ENCODE measurements at places on chromosomes 11 and 22.

DNA sequence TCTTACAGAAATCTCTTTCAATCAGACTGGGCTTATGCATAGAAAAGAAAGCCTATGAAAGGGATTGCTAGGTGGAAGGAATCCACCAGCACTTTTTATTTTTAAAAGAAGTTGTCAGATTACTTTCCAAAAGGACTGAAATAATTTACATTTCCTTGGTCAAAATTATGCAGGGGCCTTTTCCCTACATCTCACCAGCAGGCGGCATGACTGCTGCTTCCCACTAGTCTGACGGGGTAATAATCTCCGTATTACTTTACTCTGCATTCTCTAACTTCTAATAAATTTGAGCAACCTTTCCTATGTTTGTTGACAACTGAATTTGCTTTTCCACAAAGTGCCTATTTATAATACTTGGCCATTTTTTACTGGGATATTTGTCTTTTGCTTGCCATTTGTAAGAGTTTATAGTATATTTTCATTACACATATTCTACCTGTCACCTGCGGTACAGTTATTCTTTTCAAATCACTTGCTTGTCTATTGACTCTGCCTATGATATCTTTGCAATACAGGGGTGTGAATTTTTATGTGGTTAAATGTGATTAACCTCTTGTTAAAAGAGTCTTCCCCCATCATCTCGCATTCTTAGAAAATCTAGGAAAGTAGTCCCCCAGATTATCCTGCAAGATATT is 51.9 kb upstream of the USP47 start:
- DNase-seq: no peak

DNA sequence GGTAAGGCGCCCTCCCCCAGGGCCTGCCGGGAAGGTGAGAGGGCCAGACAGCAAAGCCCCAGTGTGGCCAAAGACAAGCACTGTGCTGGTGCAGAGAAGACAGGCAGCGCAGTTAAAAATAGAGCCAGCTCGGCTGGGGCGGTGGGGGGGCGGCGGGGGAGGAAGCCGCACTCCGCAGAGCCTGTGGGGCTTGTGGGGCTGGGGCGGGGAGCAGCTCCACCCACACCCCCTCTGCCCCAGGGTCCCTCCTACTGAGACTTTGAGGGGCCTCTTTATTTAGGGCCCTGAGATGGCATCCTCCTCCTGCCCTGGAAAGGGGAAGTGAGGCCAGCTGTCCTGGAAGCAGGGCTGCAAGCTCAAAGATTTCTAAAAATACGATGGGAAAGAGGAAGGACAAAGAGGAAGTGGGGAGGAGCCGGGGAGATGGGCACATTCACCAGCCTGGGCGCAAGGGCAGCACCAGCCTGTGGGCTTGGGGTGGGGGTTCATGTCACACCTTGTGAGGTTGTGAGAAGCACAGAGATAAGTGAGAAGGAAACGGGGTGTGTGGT is 2.6 kb downstream of the CYTH4 start:
- no peak for DNase-seq

GRCh38 chr11:134761926-134762247 is 349.8 kb upstream of the B3GAT1 start:
- no peak for DNase-seq

DNA sequence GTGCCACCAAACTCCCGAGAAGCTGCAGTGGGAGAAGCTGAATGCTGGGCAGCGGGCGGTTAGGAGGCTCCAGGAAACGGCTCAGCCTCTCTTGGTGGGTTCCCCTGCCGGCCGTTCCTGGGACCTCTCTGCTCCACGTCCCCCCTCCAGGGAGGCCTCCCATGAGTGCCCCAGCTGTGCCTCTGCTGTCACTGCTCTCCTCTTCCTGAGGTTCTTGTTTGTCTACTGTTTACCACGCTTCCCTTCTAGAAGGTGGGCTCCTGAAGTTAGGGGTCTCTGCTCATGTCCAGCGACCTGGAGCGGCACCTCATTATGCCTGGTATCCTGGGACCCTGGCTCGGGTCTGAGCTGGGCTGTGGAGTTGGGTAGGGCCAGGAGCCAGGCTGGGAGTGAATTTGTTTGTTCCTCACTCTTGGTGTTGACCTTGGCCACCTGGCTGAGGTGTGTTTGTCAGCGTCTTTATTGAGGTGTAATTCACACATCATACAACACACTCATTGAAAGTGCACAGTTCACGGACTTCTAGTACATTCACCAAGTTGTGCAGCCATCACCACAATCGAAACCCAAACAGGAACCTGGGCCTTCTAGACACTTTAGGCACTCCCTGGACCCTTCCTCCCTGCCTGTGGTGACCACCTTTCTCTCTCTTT is 37.8 kb upstream of the GRAMD4 start:
- DNase-seq: no peak

GRCh38 chr11:85236211-85236610 is 390.9 kb downstream of the DLG2 start:
- no peak for DNase-seq

DNA sequence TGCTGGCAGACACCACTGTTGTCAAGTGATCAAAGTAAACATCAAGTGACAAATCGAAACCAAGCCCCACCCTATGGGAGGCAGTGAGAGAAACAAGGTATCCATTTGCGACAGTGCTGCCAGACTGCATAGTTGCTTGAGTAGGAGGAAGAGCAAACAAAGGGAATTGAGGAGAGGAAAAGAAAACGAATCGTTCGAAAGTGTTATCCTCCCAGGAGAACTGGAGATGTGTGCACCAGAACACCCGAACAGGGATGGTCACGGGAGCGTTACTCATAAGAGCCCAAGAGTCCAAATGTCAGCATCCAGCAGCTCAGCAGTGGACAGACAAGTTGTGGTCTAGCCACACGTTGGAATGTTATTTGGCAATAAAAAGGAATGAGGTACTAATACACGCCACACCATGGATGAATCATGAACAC is 58.4 kb upstream of the NUP50 start:
- no peak for DNase-seq

- DNase-seq: no peak
Measured at GRCh38 chr11:49213026-49213560, 4.7 kb upstream of the FOLH1 start.

- no peak for DNase-seq
Measured at GRCh38 chr22:33240888-33241475, 182.8 kb upstream of the SYN3 start.

DNA sequence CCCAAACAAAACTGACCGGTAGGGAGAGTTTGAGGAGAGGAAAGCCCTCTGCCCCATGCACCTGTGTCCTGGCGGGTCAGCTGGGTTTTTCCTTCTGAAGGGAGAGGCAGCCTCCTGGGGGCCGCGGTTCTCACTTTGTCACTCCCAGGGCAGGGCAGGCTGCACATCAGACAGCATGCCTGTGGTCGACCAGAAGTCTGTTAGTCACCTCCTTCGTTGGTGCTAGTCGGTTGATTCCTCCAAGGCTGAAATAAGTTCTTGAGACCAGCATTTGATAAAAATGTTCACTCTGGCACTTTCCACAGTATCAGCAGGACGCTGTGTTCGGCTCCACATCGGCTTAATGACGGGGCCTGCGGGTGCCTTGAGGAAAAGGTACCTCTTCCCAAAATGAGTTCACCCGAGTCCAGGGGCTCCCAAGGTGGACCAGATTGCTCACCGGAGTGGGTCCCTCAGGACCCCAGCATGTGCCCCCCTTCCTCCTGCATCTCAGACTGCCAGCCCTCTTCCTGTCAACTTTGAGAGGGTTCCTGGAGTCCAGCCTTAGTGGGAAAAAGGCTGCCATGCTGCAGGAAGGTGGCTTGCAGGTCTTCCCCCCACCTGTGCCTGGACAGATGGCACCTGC is 373.7 kb upstream of the B3GAT1 start:
- no peak for DNase-seq

GRCh38 chr11:75475767-75476650 is 43.0 kb upstream of the KLHL35 start:
- peak; percentile 31 for DNase-seq

DNA sequence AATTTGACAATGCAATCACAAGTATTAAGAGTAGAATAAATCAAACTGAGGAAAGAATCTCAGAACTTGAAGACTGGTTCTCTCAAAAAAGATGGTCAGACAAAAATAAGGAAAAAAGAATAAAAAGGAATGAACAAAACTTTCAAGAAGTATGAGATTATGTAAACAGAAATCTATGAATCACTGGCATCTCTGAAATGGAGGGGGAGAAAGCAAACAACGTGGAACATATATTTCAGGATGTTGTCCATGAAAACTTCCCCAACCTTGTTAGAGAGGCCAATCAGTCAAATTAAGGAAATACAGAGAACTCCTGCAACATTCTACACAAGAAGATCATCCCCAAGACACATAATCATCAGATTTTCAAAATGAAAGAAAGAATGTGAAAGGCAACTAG is 235.7 kb downstream of the SBF2 start:
- no peak for DNase-seq

DNA sequence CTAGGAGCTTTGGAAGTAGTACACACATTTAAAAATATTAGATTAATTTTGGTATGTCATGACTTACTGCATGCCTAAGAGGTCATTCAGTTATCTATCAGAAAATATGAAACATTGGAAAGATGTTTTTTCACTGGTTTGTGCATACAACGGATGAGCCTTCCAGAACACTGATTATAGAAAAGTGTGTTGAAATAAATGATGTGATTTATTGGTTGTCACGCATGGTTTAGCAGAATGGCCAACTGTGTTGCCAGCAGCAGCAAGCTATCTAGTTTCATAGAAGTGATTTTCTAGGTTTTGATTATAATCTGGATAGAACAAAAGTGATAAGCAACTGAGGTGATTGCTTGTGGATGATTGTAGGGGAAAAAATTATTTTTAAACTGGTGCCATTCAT is 53.6 kb downstream of the DDX10 start:
- no peak for DNase-seq

- DNase-seq: no peak
Measured at GRCh38 chr11:34380696-34381095, 22.9 kb upstream of the ABTB2 start.

Data from omental fat pad (tissue), 4 donors.